Lung (tissue), 17 donors: ENCODE measurements at places on chromosomes 16 and 17.
A peak's percentile ranks its signal among the peaks of the same experiment; 100 is the strongest.

DNA sequence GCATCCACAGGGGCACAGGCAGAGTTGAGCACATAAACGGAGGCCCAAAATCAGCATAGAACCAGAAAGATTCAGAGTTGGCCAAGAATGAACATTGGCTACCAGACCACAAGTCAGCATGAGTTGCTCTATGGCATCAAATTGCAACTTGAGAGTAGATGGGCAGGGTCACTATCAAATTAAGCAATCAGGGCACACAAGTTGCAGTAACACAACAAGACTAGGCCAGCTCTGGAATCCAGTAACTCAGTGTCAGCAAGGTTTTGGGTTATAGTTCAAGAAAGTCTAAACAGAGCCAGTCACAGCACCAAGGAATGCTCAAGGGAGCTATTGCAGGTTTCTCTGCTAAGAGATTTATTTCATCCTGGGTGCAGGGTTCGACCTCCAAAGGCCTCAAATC, 12.9 kb downstream of the G6PC1 start:
- DNase-seq = no peak

- peak; percentile 72 for DNase-seq
Observed at GRCh38 chr17:78168242-78168902, at the start of gene SYNGR2. Gene SYNGR2 (plus strand): TSS chr17:78168581. CDS start chr17:78168617, 36 bp downstream.

DNA sequence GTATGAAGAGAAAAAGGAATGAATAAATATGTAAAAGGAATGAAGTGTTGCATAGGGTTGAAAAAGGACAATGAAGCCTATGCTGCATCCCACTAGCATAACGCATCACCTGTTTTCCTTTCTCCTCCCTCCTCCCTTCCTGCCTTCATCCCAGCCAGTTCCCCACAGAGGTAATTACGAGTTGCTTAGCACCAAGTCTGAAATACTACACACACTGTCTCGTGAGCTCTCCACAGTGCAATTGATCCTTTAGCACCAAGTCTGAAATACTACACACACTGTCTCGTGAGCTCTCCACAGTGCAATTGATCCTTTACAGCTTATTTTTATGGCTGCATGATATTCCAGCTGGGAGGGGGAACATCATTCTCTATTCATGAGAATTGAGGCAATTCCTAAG, 1.1 kb upstream of the DRC7 start:
- no peak for DNase-seq

DNA sequence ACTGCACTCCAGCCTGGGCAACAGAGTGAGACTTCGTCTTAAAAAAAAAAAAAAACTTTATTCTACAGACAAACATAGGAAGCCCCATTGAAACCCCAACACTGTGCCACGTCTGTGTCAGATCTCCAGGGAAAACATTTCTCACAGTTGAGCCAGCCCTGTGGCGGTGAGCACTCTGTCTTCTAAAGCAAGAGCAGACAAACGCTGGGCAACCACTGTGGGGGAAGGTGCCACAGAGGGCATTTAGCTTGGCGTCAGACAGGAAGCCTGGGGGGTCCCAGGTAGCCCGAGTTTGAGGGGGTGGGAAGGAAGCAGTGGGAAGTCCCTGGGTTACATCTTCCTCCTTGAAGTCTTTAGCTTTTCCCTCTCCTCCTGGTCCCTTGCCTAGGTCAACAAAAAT, 16.0 kb downstream of the C17orf100 start:
- DNase-seq = no peak

- no peak for DNase-seq
Observed at GRCh38 chr16:81713295-81713772, 65.8 kb upstream of the PLCG2 start.

DNA sequence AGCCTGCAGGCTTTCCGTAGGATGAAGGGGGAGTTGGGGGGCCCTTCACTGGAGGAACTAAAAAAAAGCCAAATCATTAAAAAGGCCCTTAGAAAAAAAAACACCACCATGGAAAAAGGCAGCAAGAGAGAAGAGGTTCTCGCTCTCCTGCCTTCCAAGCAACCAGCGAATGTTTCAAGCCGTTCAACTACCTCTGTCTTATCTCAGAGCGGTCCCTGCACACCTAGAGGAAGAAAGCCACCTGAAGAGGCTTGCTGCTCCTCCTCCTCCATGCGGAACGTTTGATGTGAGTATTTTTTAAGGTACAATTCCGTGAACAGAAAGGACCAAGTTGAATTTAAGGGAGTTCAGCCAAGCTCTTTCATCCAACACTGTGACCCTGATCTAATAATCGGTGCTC, 9.2 kb downstream of the NXN start:
- peak; percentile 27 for DNase-seq

- peak; percentile 100 for DNase-seq
Observed at GRCh38 chr17:81394921-81395599, at the start of gene BAHCC1. Gene BAHCC1 (plus strand): TSS chr17:81395457. CDS start chr17:81399740, 4,283 bp downstream.

- peak; percentile 8 for DNase-seq
Observed at GRCh38 chr17:33012522-33013033, 20.9 kb downstream of the SPACA3 start.

DNA sequence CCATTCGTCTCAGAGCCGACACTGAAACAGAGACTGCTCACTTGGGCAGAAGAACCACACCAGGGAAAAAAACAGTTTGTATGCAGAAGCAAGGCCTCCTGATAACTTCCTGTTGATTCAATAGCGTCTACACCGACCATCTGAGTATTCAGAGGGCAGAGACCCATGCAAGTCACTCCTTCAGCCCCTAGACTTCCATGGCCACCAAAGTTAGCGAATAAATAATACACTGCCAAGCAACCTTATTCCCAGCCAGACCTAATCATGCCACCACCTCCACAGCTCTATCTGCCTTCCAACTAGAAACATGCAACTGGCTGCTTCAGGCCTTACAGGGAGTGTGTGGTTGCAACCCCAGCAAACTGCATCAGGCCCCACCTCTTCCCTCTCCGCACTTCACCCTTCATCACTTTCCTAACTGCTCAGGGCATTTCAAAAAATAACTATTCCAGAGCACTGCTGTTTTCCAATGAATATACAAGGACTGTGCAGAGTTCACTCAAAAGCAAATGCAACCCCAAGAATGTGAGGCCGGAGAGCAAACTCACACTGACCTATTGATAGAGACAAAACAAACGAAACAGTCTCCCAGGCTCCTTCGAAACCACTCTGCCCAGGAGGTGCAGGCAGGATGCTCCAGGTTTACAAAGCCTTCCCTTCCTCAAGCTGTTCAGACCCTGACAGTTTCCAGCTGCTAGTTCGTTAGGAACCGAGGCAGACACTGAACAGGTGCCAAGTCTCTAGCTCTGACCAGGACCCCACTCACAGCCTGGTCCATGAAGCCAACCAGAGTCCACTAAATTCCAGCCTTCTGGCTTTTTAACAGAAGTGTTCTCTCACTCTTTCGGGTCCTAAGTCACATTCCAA, 3.6 kb downstream of the USP7 start:
- DNase-seq = peak; percentile 35

GRCh38 chr17:3957735-3958599, 6.3 kb downstream of the ATP2A3 start:
- DNase-seq = no peak

GRCh38 chr17:18191236-18191667, 7.6 kb downstream of the ALKBH5 start:
- DNase-seq = peak; percentile 36

GRCh38 chr17:12659500-12659899, 6.2 kb upstream of the MYOCD start:
- DNase-seq = no peak

- no peak for DNase-seq
Observed at GRCh38 chr16:18816286-18816685, 14.9 kb upstream of the ARL6IP1 start.

DNA sequence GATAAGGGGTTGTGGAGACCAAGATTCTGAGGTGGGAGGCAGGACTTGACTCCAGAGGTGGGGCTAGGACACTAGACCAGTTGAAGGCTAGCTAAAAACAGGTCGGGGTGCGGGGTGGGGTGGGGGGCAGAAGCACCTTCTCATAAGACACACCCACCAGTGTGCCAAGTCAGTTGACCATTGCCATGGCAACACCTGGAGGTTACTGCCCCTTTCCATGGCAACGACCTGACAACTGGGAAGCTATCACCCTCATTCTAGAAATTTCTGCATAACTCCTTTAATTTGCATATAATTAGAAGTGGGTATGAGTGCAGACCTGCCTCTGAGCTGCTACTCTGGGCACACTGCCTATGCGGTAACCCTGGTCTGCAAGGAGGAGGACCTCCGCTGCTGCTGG, 53.9 kb upstream of the ALOX12 start:
- DNase-seq = no peak

- DNase-seq = no peak
Observed at GRCh38 chr17:77438241-77439188, 297.7 kb downstream of the SEC14L1 start.

GRCh38 chr16:52068447-52069074, 478.4 kb downstream of the TOX3 start:
- DNase-seq = peak; percentile 82

DNA sequence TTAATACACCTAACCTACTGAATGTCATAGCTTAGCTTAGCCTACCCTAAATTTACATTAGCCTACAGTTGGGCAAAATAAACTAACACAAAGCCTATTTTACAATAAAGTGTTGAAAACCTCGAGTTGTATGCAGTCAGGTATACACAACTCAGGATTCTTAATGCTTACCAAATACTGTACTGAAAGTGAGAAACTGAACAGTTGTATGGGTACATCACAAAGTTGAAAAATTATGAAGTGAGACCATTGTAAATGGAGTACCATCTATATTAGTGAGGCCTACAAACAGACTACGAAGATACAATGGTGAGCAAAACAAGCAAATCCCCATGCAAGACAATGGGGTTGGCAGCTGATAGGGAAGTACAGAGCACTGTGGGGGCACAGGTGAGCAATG, 79.7 kb downstream of the VAT1L start:
- DNase-seq = no peak

DNA sequence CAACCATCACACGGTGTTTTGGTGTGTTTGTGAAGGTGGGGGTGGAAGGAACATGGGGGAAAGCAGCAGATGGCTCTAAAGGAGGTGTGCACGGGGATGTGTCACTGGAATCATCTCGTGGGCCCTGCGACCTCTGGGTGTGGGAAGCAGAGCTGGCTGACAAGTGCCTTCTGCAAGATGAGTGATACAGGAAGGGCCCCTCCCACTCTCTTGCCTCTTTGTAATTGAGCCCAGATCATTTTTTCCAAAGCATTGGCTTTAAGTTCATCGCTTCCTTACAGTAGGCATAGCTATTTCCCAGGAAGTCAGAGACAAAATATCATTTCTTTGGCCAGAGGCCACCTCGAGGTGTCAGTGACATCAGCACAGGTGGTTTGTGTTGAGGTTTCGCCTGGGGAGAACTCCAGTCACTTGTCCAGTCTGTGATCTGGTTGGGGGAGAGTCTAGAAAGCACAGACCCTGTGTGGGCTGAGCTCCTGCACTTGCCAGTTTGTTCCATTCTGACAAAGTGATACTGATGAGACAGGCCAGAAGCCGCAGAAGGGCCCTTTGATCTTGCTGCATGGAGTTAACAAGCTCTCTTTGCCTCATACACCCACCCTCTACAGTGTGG, 20.6 kb upstream of the SNTB2 start:
- peak; percentile 72 for DNase-seq

DNA sequence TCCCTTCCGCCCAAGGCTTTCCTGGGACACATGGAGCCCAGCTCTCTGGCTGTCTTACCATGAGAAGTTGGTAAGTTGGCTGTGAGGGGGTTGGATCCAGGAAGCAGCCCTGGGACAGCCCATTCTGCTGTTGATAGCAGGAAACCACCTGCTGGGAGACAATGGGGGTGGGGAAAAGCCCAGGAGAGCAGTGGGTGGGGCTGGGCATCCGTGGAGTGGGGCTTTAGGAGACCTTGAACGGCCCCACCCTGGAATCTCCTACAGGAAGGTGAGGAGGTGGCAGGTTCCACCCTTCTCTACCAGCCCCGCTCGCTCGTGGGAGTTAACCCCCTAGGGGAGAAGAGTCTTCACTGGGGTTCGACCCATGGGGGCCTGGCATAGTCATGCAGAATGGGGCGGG, 5.8 kb downstream of the TMEM92 start:
- no peak for DNase-seq

DNA sequence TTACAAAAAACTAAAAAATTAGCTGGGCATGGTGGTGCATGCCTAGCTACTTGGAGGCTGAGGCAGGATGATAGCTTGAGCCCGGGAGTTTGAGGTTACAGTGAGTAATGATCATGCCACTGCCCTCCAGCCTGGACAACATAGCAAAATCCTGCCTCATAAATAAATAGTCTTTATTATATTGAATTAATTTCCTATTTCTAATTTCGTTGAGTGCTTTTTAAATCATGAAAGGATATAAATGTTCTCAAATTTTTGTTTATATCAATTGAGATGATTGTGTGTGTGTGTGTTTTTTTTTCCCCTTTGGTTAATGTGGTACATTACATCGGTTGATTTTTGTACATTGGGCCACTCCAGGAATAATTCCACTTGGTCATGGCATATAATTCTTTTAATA, 32.0 kb upstream of the AQP8 start:
- no peak for DNase-seq

- no peak for DNase-seq
Observed at GRCh38 chr17:82457073-82457928, 1.2 kb upstream of the NARF start.

DNA sequence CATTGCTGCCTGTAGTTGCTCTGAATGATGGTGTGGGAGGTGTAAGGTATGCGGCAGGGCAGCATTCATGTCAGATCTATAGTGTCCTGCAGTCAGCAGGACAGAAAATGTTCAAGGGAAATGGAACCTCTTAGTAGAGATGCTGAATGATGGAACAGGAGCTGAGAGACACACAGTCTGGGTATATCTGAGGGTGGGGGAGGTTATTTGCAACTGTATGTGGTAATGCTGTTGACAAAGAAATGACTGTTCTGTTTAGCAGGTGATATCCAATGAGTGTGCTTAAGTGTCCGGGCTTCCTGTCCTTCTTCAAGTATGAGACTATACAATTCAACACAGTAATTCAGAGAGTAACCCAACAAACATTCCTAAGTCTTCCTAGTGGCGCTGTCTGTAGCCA, 46.6 kb downstream of the STH start:
- DNase-seq = no peak

DNA sequence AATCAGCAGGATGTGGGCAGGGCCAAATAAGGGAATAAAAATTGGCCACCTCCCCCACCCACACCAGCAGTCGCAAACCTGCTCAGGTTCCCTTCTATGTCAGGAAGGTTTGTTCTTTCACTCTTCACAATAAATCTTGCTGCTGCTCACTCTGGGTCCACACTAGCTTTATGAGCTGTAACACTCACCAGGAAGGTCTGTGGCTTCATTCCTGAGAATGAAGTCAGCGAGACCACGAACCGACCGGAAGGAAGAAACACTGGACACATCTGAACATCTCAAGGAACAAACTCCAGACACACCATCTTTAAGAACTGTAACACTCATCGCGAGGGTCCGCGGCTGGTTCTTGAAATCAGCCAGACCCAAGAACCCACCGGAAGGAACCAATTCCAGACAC, 115.5 kb upstream of the TBX2 start:
- no peak for DNase-seq

- DNase-seq = no peak
Observed at GRCh38 chr17:49698005-49698404, 9.8 kb downstream of the SLC35B1 start.
